ENCODE measurements at places on chromosomes 6 and 20.

- no peak for DNase-seq
Measured at GRCh38 chr6:25834950-25835349, 3.1 kb upstream of the SLC17A1 start.

DNA sequence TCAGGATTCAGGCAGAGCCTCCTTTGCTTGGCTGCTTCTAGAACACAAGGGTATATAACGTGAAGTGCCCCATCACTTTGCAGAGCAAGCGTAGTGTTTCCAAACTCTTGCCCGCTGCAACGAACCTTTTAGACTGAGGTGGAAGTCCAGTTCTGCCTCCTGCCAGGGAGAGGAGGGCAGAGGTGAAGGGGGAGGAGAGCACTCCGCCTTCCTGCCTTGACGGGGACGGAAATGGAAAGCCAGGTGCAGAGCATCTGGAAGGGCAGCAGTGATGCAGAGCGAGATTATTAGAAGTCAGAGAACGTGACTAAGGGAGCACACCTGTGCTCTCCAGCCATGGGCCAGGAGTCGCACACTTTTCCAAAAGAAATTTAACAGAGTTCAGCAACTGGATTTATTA, 63.4 kb downstream of the RREB1 start:
- no peak for DNase-seq

DNA sequence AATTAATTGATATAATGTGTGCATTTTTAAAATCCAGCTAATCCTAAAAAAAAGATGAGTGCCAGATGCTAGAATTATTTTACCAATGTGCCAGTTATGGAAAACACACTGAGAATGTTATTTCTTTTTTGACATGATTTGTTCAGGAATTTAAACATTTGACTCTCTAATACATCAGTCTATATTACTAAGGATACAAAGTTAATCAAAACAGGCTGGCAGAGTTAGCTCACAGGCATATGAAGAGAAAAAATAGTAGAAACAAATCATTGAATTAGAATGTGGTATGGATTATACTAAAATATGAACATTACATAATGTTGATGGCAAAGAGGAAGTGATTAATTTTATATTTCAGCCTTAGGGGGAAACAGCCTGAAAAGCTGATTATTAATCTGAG, 368.3 kb upstream of the GJE1 start:
- no peak for DNase-seq

DNA sequence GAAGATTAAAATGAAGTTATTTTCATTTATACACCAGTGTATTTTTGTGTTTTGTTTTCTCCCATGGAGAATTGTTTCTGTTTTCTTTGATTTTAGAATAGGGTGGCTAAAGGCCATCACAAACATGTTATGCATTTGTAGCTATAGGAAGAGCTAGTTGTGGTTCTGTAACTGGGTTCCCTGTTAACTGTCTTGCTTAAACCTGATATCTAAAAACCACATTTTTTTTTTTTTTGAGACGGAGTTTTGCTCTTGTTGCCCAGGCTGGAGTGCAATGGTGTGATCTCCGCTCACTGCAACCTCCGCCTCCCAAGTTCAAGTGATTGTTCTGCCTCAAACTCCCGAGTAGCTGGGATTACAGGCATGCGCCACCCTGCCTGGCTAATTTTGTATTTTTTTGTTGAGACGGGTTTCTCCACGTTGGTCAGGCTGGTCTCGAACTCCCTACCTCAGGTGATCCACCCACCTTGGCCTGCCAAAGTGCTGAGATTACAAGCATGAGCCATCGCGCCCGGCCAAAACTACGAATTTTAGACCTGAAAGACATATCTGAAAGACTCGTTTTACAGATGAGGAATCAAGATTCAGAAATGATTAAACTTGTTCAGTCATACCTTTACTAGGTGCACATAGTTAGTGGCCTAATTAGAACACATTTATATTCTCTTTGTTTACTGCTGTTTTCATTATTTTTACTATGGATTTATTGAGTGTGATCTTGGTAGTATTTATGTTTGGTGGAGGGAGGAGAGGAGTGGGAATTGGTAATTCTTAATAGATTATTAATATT, 18.0 kb downstream of the SCAF8 start:
- DNase-seq = no peak

DNA sequence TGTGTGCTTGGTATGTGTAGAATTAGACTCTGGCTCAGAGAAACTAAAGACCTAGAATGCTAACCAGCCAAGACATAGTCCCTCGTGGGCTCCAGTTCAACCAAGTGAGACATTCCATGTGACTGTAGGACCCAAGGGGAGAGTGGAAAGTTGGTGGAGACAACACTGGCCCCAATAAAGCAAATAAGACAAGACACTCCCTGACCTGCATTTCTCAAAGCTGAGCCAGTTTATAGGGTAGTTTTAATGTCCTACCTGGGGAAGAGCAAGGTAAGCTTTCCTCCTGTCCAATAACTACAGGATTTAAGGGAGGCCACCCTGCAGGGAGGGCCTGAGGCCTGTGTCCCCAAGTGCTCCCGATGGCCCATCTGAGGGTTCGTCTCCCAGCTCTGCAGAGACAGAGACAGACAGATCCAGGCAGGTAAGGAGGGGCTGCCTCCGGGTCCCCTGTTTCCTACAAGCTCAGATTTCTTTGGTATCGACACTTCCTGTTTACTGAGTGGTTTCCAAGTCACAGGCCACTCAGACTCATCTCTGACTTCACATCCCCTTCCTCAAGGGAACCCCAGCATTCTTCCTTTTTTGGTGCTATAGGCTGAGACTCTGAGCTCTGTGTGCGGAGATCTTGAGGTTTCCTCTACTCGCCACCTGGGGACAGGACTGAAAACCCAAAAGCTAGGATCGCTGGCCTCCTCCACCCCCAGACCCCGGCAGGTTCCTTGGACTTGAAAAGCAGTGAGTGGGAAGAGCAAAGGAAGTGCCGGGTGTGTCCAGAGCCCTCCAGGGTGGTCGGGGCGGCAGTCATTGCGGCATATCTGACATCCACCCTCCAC, 92.4 kb downstream of the PRND start:
- peak; percentile 88 for DNase-seq

- no peak for DNase-seq
Measured at GRCh38 chr20:13432126-13432525, 206.6 kb downstream of the TASP1 start.

DNA sequence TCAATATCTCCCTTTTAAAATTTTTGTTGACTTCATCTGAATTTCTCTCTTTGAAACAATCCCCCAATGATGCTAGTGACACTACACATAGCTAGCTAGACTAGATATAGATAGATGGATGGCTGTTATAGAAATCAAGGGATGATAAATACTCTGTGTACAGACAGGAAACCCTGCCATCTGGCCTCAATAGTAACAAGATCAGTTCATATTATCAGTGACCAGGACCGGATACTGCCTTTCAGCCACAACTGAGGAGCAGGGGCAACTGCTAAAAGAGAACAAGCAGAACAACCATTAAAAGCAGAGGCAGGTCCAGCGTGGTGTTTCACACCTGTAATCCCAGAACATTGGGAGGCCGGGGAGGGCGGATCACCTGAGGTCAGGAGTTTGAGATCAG, 118.3 kb upstream of the FAM184A start:
- no peak for DNase-seq

Measured in spleen (tissue), 13 donors.